ENCODE measurements at places on chromosomes 6 and 20. TPM values are rescaled to one million over a fixed set of nuclear protein-coding genes. Genes with fewer than 3 reads are reported as not detected.

DNA sequence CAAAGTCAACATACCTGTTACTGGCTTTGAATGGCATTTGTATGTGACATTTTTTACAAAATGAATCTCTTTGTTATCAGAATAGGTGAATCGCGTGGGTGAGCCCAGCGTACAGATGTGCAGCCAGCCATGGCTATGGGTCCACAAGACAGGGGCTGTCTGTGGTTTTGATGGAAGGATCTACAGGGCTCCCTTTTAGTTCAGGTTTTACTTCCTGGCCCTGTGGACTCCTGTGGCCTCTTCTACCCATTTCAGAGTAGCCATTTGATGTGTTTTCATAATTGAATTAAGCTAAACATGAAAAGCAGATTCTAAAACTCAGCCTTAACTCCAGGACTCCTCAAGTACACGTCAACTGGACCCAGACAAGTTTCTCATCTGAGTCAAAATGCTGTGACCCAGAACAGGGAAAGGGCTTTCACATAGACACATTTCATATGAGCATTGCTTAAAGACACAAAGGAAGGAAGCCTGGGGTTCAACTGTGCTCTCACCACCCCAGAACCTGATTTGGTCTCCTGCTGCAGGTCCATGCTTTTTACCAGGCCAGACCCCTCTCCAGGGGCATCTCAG, 105.3 kb upstream of the NAA20 start:
- DNase-seq, result no peak

DNA sequence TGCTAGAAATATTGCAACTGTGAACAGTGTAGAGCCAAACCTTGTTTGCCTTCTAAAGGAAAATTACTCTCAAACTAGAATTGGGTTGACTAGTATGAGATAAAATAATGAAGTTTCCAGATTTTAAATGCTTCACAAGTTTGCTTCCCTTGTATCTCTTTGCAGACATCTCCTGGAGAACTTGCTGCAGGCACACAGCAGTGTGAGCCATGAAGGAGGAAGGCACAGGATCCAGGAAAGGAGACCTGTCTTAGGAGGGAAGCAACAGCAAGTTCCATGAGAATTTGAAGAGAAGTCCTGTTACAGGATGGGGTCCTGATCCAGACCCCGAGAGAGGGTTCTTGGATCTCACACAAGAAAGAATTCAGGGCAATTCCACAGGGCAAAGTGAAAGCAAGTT, 115.9 kb downstream of the BMP7 start:
- DNase-seq, result no peak

The OR2J3 gene
- not detected for total RNA-seq

- DNase-seq, result peak; percentile 83
Measured at GRCh38 chr6:26250698-26251044, 114.3 kb upstream of the BTN3A2 start.

The TAAR5 gene
- not detected for total RNA-seq

DNA sequence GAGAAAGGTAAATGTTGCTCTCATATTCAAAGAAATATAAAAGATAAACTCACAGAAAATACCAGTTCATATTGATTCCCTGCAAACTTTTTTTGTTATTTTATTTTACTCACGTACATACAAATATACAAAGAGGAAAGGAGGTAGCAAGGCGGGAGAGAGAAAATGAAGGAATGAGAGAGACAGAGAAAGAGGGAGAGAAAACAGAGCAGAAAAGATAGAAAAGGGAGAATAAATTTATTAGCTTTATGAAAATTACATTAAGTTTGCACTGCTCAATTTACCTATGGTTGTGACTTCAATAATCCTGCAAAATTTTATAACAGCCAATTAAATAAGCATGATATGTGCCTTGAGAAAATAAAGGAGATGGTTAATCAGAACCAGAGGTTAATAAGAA, 274.7 kb upstream of the CITED2 start:
- no peak for DNase-seq

GRCh38 chr6:43389730-43390295, 20.4 kb upstream of the ZNF318 start:
- DNase-seq, result no peak

The GSTA2 gene
- not detected for total RNA-seq

- no peak for DNase-seq
Measured at GRCh38 chr6:156627524-156627923, 149.7 kb upstream of the ARID1B start.

- peak; percentile 29 for DNase-seq
Measured at GRCh38 chr20:63025534-63026331, 19.0 kb upstream of the BHLHE23 start.

GRCh38 chr6:168162366-168162765, 83.4 kb upstream of the FRMD1 start:
- no peak for DNase-seq
